Ascending aorta (tissue), 2 donors: ENCODE measurements at places on chromosomes 1 and 21. TPM values are rescaled to one million over a fixed set of nuclear protein-coding genes. Genes with fewer than 3 reads are reported as not detected.
A peak's percentile ranks its signal among the peaks of the same experiment; 100 is the strongest.

DNA sequence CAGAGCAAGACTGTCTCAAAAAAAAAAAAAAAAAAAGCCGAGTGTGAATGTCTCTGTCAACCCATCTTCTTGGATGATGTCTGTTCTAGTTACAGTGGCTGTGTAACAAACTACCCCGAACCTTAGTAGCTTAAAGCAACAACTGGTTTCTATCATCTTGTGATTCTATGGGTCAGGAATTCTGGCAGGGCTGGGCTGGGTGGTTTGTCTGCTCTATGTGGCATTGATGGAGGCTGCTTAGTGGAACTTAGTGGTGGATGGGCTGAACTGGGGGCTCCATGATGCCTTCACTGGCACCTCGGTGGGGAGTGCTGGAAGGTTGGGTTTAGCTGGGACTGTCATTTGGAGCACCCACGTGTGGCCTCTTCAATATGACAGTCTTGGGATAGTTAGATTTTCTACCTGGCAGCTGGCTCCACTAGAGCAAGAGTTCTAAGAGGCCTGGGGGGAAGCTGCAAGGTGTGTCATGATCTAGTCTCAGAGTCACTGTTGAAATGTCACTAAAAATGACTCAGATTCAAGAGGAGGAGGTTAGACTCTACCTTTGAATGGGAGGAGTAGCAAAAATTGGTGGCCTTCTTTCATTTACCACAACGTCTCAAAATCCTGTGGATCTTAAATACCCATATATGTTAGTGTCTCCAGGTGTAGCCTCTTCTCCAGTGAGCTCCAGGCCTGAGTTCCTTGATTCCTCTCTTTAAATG, 18.6 kb downstream of the ACOT11 start:
- H3K27me3 ChIP-seq = no peaks in the 10 kb centered on the region
- H3K36me3 ChIP-seq = no peaks in the 10 kb centered on the region
- no peak overlapping the region for H3K4me3 ChIP-seq
- peaks cover 3% of the 10 kb centered on the region for H3K4me1 ChIP-seq

DNA sequence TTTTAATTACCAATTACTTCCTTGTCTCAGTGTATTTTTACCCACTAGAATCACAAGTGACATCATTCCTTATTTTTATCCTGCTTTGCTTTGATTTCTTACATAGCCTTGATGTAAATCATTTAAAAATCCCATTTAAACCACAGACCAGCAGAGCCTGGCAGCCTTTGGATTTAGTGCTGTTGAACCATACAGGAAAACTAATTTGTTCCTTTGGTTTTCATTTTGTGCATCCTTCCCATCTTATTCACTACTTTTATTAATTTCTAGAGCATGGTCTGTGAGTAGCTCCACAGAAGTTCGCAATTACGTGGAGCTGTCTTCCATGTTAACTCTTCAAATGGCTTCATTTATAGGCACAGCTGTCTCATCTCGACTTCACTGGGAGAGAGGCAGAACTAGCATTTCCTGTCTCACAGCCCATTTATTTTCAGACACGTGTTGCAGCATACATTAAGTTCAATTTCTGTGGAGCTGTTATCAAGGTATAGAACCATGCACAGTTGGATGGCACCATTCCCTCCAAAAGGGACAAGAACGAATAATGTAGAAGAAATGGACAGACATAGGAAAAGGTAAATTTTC, 235.3 kb downstream of the MRPL39 start:
- no peaks in the 10 kb centered on the region for H3K4me1 ChIP-seq
- no peak overlapping the region for H3K4me3 ChIP-seq
- H3K36me3 ChIP-seq = no peaks in the 10 kb centered on the region

DNA sequence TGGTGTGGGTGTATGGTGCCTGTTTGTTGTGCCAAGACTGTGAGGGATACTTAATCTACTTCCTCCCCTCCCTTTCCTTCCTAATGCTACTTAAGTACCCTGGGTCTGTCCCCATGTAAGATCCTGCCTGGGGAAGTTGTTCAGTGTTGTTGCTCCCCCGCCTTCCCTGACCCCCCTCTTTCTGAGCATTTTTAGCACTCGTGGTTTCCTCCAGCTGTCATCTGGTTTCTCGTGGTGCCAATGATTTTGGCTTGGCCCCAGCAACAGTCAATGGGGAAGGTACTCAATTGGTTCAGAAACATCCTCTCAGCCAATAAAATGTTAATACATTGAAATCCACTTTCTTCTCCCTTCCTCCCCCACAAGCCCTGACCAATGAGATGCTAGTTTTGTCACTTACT, 8.0 kb upstream of the B4GALT3 start:
- DNase-seq = peak; percentile 51
- H3K4me3 ChIP-seq = no peak overlapping the region
- no peaks in the 10 kb centered on the region for H3K4me1 ChIP-seq

Gene OR2L13
- total RNA-seq = not detected

GRCh38 chr1:33004613-33005012, 32.1 kb downstream of the AK2 start:
- H3K27me3 ChIP-seq = no peaks in the 10 kb centered on the region
- no peak overlapping the region for H3K4me3 ChIP-seq
- peaks cover 13% of the 10 kb centered on the region for H3K36me3 ChIP-seq
- no peak for DNase-seq

- H3K4me3 ChIP-seq = no peak overlapping the region
- DNase-seq = no peak
- no peaks in the 10 kb centered on the region for H3K4me1 ChIP-seq
- H3K27ac ChIP-seq = no peak overlapping the region
- H3K36me3 ChIP-seq = no peaks in the 10 kb centered on the region
Observed at GRCh38 chr1:62790716-62791115, 6.8 kb downstream of the ATG4C start.

Gene TEDDM1
- not detected for total RNA-seq
